ENCODE measurements at places on chromosomes 7 and 10.

GRCh38 chr10:131559450-131559911 is 248.0 kb upstream of the TCERG1L start:
- no peak for DNase-seq

DNA sequence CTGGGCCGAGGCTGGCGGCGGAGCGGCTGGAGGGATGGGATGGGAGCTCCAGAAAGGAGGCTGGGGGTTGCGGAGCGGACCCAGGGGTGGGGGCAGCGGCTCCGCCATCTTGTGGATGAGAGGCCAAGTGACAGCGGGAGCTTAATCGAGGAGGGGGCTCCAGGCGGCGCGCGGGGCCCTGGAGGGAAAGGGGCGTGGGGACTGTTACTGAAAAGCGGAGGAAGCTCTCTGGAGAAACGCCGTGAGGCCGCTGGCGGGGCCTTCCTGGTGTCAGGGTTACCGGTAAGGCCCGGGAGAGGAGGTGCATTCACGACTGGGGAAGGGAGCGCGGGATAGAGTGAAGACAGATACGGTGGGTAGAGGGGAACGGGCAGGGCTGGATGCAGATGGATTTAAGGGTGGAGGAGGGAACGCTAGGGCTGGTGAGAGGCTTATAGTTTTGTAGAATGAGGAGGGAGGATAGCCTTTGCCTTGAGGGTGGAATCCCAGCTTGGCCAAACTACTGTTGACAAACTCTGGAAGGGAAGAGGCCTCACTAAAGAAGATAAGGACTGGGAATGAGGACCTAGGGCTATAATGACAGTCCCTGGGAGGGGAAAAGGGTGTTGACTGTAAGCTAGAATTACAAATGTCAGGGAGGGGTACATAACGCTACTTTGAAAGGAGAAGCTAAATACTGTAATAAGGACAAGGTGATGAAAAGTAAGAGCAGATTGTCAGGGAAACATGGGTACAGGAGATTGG is 535 bp downstream of the BTRC start:
- no peak for DNase-seq

- no peak for DNase-seq
Observed at GRCh38 chr7:3461923-3462322, 160.9 kb downstream of the SDK1 start.

DNA sequence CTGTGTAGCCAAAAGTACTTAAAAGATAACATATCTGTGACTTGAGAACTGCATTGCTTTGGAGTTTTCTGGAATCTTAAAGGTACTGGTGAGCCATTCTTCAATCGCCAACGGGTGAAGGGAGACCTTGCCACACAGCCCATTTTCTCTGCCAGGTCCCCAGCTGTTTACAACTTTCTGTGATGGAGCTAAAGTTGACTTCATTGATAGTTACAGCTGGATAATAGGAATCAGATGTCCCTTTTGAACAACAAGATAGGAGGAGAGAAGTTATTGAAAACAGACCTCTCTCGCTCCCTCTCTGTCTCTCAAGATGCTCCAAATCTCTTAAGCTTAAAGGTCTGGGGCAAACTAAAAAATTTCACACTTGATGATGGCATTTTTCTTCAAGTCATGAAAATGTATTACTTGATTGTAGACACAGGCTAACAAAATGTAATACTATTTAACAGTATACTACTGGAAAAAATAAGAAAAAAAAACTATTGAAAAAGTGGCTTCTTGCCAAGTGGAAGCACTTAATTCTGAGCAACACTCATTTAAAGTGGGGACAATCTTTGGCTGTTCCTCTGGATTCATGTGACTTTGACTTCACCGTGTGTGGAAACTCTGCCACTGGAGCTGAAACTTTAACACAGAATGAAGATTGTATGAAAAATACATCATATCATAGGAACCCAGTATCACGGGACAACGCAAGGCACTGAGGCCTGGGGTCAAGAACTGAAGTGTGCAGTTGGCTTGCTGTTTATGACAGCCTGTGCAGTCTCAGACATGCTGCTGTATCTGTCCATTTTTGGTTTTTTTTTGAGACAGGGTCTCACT is 78.4 kb upstream of the AFAP1L2 start:
- no peak for DNase-seq

DNA sequence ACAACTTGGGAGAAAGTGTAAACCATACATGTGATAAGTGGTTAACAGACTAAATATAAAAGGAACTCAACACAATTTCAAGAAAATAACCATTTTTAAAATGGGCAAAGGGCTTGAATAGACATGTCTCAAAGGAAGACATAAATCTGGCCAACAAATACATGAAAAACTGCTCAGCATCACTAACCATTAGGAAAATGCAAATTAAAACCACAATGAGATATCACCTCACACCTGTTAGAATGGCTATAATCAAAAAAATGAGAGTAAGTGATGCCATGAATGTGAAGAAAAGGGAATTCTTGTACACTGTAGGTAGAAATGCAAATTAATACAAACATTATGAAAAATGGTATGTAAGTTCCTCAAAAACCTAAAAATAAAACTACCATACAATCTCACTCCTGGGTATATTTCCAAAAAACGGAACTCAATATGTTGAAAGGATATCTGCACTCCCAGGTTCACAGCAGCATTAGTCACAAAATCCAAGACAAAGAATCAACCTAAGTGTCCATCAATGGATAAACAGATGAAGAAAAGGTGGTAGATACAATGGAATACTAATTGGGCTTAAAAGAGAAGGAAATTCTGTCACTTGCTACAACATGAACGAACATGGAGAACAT is 5.6 kb downstream of the SNX13 start:
- DNase-seq: no peak

DNA sequence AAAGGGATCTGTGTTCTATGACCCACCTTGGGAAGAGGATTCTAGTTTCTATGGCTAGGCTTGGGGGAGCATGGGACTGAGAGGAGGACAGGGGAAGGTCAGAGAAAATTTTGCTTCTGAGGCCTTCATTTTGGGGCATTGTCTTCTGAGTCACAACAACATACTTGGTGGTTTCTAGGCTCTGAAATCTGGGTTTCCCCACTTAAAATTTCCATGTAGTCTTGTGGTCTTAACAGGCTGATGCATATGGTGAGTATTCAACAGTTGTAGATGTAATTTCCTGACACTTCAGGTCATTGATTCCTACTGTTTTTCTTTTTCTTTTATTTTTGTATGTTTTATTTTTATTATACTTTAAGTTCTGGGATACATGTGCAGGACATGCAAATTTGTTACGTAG is 88.5 kb downstream of the ANKRD7 start:
- DNase-seq: no peak

Measured in AG04449 (cell line).